ENCODE measurements at places on chromosomes 13 and 19. TPM values are rescaled to one million over a fixed set of nuclear protein-coding genes. Genes with fewer than 3 reads are reported as not detected.

The EDNRB gene
- 0.97 TPM for total RNA-seq

The TUBB4A gene
- total RNA-seq, result not detected

The KLF1 gene
- total RNA-seq, result not detected

The CDC16 gene
- total RNA-seq, result 59.2 TPM

The B3GNT3 gene
- not detected for total RNA-seq

The DNAAF3 gene
- total RNA-seq, result 0.24 TPM

The PDS5B gene
- 38.3 TPM for total RNA-seq

The POMP gene
- total RNA-seq, result 44.5 TPM

The PRR19 gene
- total RNA-seq, result 0.32 TPM

The RASIP1 gene
- total RNA-seq, result 0.32 TPM

The TEX29 gene
- total RNA-seq, result not detected

The GJB6 gene
- not detected for total RNA-seq
